ENCODE measurements at places on chromosomes 16 and 17.

- DNase-seq = no peak
Measured at GRCh38 chr16:88515371-88515770, 54.8 kb upstream of the ZC3H18 start.

GRCh38 chr17:50692448-50693035, 15.2 kb downstream of the ANKRD40 start:
- no peak for DNase-seq

GRCh38 chr16:56682703-56683397, 580 bp downstream of the MT1X start:
- DNase-seq = no peak

DNA sequence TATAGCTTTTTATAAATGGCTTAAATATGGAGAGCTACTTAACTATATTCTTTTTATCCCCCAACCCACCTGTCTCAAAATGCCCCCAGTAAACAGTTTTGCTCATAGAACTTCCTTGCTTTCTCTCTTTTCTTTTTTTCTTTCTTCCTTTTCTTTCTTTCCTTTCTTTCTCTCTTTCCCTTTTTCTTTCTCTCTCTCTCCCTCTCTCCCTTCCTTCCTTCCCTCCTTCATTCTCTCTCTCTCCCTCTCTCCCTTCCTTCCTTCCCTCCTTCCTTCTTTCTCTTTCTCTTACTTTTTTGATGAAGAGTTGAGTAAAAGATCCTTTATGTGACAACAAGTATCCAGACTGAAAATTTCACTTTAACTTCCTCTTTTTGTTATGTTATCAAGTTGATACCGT, 48.2 kb downstream of the KCNJ2 start:
- no peak for DNase-seq

- DNase-seq = no peak
Measured at GRCh38 chr16:57316390-57317017, 32.0 kb upstream of the PLLP start.

DNA sequence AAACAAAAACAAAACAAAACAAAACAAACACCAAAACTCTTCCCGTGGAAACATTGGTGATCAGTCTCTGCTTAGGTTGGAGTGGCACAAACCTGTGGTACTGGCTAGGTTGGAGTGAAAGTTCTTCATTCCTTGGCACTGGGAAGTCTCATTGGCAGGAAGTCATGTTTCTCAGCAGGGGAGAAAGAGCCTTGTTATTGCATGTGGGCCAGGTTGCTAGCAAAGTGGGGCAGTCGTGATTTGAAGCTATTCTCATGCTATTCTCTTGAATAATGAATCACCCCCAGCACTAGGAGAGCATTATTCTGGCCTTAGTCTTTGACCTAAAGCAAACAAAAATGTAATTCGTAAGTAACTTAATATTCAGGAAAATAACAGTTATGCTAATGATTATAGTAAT, 24.3 kb upstream of the B4GALNT2 start:
- DNase-seq = no peak

DNA sequence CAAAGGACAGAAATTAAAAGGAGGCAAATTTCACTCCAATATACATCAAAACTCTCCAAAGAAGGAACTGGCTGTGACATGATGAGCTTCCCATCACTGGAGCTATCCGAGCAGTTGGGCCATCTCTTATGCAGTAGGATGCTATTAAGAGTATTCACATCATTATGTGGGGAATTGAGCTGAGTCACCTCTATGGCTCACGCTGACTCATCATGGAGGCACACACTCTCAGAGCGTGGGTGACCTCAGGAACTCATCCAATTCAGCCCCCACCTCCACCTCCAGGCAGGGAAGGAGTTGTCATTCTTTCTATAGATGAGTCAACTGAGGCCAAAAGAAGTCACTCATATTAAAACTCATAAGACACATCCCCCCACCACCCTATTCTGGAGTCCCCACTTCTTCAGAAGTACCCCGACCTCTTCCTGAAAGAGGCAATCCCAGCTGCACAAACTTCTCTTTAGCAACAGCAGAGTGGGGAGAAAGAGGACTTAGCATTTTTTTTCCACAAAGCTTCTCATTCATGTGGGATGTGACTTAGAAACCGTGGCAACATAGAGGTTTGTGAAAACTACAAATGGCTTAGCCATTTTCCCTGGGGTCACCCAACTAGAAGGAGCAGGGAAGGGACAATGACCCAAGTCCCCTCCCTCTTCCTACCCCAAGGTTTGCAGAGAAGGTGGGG, 32.5 kb downstream of the ABCC12 start:
- DNase-seq = no peak

DNA sequence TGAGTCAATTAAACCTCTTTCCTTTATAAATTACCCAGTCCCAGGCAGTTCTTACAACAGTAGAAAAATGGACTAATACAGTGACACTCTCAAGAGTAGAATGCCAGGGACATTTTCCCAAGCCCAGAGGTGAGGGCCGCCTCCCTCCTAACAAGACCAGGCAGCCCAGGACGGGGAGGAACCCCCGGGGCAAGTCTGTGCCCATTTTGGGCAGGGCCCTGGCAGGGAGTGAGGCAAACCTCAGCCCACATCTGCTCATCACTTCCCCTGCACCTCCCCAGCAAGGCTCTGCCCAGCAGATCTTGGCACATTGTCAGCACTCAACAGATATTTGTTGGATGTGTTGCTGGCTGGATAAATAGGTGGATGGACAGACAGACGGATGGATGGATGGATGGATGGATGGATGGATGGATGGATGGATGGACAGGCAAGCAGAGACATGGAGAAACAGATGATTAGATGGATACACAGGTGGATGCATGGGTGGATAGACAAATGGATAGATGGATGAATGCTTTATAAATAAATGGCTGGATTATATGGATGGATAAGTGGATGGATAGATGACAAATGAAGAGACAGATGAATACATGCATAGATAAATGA, 271.3 kb downstream of the PARN start:
- DNase-seq = no peak

- no peak for DNase-seq
Measured at GRCh38 chr16:89706518-89707260, 5.2 kb upstream of the SPATA2L start.

DNA sequence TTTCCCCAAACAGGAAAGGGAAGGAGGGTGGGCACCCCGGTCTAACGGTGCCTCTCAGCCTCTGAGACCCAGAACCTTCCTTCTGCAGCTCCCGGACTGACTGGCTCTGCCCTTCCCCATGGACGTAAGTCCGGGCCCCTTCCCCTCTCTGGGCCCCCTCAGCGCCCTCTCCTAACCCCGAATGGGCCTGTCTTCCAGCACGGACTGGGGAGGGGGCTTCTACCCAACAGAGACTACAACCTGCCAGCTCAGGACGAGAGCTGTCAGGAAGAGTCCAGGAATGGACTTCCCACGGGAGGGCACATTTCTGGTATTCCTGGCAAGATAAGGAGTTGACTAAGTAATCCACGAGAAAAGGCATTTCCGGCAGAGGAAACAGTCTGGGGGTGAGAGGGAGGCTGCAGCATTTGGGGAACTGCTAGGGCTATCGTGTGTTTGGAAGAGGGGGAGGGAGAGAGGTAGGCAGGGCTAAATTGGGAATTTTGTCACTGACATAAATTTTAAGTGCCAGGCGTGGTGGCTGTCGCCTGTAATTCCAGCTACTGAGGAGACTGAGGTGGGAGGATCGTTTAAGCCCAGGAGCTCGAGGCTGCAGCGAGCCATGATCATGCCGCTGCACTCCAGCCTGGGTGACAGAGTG, 12.1 kb upstream of the ALDOA start:
- DNase-seq = no peak

GRCh38 chr17:16407911-16408588, 7.3 kb upstream of the TRPV2 start:
- no peak for DNase-seq

DNA sequence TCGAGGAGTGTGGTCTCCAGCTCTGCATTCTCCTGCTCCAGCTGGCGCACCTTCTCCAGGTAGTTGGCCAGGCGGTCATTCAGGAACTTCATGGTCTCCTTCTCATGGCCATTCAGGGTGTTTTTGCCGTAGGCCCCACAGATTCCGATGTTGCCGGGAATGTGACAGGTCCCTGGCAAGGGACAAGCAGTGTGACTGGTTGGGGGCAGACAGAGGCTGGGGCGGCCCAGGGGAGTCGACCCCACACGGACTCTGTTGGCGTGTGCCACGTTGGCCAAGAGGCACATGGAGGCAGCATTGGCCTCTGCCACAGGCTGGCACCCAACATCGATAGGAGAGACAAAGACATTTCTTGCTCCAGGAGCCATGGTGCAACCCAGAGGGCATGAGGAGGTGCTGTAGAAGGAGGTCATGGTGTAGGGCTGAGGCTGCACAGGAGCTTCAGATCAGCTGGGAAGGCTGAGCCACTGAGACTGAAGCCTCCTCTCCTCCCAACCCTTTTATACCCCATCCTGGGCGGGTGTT, at the start of gene KRT37:
TSS of gene KRT37 (minus strand) at position 475 of the 525 bp plus-strand sequence. CDS start at position 413, 62 bp downstream.
- DNase-seq = no peak

DNA sequence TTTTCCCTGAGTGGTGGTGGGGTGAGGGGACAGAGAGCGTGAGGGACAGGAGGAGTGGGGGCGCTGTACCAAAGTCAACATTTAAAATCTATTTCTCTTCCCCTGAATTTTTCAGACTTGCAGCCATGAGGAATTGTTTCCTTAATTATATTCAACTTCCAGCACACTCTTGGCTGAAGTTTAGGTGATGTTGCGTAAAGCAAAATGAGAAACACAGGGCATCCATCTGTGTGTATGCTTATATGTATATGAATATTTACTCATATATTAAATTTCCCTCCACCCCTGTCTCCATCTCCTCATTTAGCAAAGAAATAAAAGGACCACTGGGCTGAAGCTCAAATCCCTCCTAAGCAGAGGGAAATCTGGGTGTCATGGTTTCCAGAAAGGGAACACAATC, 218.1 kb downstream of the XYLT1 start:
- no peak for DNase-seq

GRCh38 chr17:20243524-20243923, 223.8 kb downstream of the LGALS9B start:
- no peak for DNase-seq

GRCh38 chr17:753418-753817, 1.4 kb upstream of the GEMIN4 start:
- no peak for DNase-seq

GRCh38 chr16:31618130-31618529, 90.4 kb downstream of the AHSP start:
- DNase-seq = no peak

Measured in SIG-M5 (cell line).